CD4-positive, alpha-beta T cell treated with Interleukin-4 for 4 hours (primary cell): ENCODE measurements at places on chromosomes 11 and 22.

- no peak for DNase-seq
Observed at GRCh38 chr11:123306531-123306930, 111.5 kb upstream of the CLMP start.

- DNase-seq, result no peak
Observed at GRCh38 chr22:35046744-35047462, 19.1 kb upstream of the ISX start.

DNA sequence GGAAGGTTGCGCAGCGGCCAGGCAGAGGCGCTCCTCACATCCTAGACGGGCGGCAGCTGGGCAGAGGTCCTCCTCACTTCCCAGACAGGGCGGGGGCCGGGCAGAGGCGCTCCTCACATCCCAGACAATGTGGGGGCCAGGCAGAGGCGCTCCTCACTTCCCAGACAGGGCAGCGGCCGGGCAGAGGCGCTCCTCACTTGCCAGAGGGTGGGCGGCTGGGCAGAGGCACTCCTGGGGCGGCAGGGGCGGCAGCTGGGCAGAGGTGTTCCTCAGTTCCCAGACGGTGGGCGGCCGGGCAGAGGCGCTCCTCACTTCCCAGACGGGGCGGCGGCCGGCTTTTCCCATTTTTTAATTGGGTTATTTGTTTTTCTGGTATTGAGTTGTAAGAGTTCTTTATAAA, 20.2 kb upstream of the PTS start:
- DNase-seq, result no peak

DNA sequence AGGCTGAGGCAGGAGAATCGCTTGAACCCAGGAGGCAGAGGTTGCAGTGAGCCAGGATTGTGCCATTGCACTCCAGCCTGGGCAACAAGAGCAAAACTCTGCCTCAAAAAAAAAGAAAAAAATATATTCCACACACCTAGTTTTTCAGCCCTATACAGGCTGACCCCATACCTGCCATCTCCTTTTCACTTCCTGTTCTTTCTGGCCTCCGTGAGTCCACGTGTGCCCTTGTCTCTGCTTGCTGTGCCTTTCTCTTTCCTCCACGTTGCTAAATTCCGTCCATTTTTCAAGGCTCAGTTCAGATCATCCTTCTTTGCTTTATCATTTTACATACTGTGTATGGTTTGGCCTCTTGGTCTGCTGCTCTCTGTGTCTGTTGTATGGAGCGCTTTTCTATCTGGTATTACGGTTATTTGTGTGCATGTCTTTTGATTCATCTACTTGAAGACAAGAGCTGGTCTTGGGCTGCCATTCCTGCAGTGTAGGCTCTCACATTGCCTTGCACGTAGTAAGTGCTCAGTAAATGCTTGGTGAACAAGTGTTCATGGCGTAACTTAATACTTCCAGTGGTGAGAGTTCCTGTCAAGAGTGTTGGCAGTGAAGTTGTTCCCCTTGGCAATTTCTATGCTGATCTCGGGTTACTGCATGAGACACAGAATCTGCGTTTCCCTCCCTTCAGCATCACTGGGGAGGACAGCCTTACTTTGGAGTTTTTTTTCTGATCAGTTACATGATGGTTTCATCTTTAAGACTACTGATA, 57.5 kb downstream of the PTPRJ start:
- no peak for DNase-seq

- peak; percentile 99 for DNase-seq
Observed at GRCh38 chr22:41939981-41940831, 6.7 kb downstream of the CENPM start.

DNA sequence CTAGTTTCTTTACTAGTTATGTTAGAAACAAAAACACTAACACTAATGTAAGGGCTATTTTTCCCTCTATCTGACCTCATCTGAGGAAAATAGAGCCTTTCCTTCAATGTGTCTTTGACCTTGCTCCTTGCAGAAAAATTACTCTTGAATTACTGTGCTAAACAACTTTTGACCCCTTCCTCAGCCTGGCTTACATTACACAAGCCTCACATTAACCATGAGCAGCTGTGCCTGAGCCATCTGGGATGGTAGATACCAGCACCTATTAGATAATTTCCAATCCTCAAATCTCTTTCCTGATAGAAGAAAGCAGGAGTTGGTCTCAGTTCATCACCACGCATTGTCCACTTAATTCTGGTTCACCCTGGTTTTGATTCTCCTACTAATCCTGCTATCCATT, 134.4 kb upstream of the NCAM1 start:
- no peak for DNase-seq

GRCh38 chr11:15889363-15890030, 466.8 kb downstream of the SOX6 start:
- no peak for DNase-seq

DNA sequence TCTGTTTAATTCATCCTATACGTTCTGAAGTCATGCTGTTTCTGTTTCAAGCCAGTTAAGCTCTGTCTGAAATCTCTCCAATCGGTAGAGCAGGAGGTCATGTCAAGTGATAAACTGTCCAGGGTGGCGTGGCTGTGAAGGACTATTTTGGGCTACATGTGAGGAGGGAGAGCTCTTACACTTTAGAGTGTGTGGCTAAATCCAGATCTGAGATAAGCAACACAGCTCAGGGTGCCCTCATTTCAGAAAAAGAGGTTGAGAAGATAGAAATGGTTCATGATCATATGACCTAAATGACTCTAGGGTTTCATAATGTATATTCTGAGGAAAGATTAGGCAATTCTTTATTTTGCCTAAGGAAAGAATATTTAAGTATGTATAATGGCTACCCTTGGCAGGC, 8.4 kb downstream of the BLID start:
- DNase-seq, result no peak

- no peak for DNase-seq
Observed at GRCh38 chr11:83678831-83679584, 392.8 kb upstream of the CCDC90B start.

- no peak for DNase-seq
Observed at GRCh38 chr22:40290516-40290915, 55.8 kb upstream of the ADSL start.

- DNase-seq, result peak; percentile 96
Observed at GRCh38 chr11:74592441-74593362, at the start of gene POLD3. TSS of gene POLD3 (plus strand) at chr11:74592582. CDS start at chr11:74592659, 77 bp downstream.

DNA sequence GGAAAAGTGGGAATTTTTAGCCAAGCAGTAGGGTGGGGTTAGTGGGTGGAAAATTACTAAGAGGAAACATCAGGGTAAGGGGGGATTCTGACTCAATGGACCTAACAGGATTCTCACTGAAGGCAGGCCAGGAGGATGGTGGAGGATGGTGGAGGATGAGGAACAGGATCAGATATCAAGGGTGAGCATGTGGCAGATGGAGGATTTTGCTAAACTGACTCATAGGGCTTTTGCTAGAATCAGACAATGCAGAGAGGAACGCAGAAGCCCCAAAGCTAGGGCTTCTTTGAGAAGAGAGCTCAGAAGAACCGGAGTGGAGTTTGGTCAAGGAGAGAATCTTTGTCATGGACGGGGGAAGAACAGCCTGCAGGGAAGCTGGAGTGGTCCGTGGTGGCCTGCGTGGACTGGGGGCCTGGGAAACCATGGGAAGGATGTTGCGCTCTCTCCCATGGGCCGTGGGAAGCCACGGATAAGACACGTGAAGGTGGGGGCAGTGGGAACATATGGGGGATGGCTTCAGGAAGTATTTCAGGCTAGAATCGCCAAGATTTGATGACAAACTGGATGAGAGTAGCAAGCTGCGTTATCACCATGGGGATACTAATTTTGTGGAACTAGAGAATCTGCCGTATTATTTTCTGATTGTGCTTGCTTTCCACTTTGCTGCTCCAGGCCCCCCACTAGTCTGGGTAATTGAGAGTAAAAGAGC, 165.2 kb downstream of the LDLRAD3 start:
- DNase-seq, result no peak

- DNase-seq, result no peak
Observed at GRCh38 chr22:47113853-47114415, 351.5 kb downstream of the TBC1D22A start.
